ENCODE measurements at places on chromosomes 6 and 20.

DNA sequence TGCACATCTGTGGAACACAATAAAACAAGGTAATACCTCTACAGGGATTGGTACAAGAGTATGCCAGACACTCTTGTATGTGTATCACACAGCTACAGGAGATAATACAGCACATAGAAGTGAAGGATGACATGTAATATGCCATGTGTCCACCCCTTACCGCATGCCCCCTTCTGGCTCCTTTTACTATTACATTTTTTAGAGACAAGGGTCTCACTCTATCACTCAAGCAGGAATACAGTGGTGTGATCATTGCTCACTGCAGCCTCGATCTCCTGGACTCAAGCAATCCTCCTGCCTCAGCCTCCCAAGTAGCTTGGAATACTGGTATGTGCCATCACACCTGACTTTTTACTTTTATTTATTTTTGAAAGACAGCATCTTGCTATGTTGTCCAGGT, 4.2 kb upstream of the NCR3 start:
- no peak for DNase-seq

- no peak for DNase-seq
Observed at GRCh38 chr6:155091756-155092155, 96.6 kb downstream of the TIAM2 start.

GRCh38 chr6:79468587-79468986, 68.6 kb downstream of the LCA5 start:
- DNase-seq, result no peak

DNA sequence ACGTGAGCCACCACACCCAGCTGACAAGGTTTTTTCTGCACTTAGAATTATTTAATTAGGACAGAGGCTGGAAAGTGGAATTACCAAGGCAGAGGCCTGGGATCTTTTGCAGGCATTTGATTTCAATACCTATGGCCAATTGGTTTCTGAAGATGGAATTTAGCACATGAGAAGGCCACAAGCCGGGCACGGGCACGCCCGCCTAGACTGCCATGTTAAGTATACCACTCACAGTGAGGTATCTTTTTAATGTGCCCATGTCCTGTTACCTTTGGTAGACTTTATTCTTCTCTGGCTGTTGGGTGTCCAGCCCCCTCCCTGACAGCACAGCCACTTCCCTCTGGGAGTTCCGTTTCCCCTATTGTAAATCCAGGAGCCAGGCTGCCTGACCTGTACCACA, 18.0 kb upstream of the TAF8 start:
- DNase-seq, result no peak

DNA sequence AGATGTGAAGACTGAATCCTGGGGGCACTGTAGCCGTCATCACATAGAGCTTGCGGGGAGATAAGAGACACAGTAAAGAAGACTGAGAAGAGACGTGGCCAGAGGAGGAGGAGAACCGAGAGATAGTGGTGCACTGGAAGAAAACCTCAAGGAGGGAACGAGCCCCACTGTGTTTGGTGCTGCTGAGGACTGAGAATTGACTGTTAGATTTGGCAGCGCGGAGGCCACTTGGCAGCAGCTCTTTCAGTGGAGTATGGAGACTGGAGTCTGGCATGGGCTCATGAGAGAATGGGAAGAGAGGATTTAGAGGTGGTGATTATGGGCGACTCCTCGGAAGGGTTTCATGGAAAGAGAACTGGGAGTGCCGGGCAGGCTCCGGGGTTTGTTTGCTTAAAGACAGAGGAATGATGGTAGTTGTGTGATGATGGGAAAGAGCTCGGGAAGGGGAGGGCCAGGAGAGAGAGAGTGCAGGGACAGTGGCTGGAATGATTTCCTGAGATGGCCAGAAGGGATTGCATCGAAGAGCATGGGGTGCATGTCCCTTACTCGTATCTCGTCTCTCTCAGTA, 18.0 kb downstream of the CDYL start:
- peak; percentile 60 for DNase-seq

GRCh38 chr20:34705008-34705396, 858 bp downstream of the TP53INP2 start:
- no peak for DNase-seq

GRCh38 chr6:63306420-63306819, 13.4 kb downstream of the LGSN start:
- DNase-seq, result no peak

DNA sequence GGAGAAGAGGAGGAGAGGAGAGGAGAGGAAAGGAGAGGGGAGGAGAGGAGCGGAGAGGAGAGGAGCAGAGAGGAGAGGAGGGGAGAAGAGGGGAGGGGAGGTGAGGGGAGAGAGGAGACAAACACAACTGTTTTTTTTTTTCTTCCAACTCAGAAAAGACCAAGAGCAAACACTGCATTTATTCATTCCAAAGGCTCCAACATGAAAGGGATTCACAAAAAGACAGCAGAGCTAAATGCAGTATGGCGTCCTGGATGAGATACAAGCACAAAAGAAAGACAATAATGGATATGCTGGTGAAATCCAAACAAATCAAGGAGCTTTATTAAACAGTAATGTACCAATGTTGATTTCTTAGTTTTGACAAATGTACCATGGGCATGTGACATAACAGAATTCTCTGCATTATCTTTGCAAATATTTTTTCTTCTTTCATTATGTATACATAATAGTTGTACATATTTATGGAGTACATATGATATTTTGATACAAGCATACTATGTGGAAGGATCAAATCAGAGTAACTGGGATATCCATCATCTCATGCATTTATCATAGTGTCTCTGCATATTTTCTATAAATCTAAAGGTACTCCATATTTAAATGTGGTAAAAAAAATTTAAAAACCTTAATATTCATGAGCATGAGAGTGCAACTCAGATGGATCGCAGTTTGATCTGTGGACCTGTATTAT, 204.6 kb downstream of the CBLN4 start:
- DNase-seq, result no peak

DNA sequence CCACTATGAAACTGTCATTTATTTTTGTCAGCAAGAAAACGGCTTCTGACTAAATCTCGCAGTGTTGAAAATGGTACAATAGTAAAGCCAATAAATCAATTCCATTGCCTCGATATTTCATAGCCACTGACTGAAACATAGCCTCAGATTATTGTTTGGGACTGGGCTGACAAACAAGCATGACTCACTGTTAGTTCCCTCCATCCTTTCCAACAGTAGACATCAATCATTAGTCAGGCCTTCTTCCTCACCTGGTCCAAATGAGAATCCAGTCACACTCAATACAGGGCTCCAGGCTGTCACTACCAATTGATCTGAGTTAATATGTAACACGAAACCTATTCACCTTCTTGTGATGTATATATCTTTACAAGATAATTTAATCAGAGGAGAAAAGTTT, 66.1 kb downstream of the ADGRB3 start:
- DNase-seq, result no peak

DNA sequence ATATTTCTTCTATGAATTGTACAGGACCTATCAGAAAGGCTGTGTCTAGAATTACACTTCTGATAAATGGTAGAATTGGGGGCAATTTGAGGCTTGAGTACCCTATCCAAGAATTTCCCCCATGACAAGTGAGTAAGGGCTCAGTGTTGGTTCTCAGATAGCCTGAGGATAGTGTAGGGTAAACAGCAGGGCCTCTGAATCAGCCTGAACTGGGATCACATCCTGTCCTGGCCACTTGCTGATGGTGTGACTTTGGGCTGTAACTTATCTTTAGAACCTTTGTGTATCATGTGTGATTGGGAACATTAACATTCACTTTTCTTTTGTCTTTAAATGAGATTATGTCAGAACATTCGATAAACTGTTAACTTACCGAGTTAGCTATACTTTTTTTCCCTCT, 151.0 kb downstream of the CLIC5 start:
- no peak for DNase-seq

DNA sequence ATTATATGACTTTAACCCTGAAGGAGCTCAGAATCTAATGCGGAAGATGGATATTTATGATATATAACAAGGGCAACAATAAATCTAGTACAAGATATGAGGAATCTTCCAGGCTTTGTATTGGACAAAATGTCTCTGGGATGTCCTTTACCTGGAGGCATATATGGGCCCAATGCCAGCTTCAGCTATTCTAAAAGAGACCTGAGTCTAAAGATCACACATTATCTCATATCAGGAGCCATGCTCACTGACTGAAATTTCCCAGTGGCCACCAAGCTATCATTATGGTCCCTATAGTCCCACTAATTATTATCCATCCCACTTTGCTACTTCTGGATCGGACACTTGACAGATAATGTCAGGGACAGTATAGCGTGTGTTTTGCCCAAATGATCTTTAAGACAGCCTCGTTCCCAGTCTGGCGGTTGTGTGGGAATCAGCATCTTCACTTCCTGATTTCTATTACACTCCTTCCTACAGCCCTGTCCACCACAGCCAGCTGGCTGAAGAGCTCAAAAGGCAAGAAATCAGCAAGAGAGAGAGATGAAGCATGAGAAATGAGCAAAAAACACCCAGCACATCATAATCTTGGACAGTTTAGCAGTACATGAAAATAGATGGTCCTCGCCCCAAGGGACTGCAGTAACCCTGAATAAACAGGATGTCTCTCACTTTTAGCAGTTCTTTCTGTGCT, 34.9 kb downstream of the KLHL31 start:
- no peak for DNase-seq

DNA sequence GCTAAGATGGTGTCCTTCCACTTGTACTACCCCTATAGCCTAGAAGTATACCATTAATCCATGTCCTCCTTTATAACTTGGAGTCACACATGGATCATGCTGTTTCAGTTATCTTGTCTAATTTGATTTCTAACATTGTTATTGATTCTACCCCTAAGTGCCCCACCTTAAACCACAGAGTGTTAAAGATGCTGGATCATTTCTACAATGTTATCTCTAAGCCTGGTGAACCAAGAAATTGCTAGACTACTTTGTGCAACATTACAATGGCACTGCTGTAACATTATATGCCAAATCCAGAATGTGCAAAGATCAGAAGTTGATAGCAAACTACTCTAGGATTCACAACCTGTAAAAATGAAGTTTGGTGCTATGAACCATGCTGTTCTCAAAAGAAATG, 1.7 kb downstream of the CGA start:
- no peak for DNase-seq

Measured in left lung (tissue), 14 donors.